Right lung (tissue), 10 donors: ENCODE measurements at places on chromosomes 4 and X.

GRCh38 chrX:103817502-103817901 is 14.6 kb downstream of the RAB9B start:
- DNase-seq: peak; percentile 20

DNA sequence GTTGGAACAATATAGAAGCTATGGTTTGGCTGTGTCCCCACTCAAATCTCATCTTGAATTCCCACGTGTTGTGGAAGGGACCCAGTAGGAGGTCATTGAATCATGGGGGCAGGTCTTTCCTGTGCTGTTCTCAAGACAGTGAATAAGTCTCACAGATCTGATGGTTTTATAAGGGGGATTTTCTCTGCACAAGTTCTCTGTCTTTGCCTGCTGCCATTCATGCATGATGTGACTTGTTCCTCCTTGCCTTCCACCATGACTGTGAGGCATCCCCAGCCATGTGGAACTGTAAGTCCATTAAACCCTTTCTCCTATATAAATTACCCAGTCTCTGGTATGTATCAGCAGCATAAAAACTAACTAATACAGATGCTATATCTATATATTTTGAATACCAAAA is 135.2 kb upstream of the EDNRA start:
- DNase-seq: no peak

DNA sequence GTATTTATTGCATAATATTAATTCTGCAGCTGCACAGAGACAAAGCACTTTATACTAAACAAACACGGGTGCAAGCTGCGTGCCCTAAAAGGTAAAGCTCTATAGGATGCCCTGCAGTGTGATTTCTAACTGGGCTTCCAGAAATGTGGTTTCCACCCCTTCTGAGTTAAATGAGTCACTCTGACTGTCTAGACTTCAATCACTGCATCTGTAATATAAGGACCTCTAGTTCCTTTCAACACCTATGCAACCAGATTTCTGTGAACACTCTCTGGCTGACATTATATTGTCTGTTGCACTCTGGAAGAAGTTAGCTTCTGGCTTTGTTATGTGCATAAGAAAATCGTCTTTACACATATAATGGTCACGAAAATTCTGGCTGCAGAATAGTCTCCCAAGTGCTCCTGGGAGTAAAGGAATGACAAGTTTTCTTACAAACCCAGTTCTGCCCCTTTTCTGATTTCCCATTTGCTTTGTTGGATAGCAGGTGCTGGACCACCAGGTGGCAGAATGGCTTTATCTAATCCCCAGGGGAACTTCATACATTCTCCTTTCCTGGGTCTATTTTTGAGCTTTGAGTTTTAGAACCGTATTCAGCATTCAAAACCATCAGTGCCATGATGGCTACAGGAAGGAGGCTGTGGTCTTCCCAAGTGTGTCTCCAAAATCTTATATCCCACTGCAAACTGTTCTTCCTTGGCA is 842.2 kb downstream of the STIM2 start:
- no peak for DNase-seq

GRCh38 chr4:147863111-147863747 is 131.3 kb downstream of the ARHGAP10 start:
- DNase-seq: no peak
